ENCODE measurements at places on chromosomes 16 and 17.
A peak's percentile ranks its signal among the peaks of the same experiment; 100 is the strongest.

DNA sequence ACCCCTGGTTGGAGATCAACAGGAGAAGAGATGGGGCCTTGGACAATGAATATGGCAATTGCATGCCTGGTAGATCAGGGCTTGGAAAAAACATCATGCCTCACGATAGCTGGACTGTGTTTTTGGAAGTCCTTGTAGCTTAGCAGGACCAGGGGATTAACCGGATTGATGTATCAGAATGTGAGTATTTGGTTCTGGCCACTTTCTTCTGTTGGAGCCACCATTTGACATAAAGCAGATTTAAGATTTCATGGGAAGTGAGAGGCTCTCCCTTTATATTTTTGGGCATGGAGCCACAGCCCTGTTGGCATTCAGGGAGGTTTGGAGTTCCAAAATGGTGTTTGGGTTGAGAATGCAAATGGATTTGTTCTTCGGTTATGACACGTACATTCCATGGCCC is 424.7 kb upstream of the MAF start:
- DNase-seq: no peak

DNA sequence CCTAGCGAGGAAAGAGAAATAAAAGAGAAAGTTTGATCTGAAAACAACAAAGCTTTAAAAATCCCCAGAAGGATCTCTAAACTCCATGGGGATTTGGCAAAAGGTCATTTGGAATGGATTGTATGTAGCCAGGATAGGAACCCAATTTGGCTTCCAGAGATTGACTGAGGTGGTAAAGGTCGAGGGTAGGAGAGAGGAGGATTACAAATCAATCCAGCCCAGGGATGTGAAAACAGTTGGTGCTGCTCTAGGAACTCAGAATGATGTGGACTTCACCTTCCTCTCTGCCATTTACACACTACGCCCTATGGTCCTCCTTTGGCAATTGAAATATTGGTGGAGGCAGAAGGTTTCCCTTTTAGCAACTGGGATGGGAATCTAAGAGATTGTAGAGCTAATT is 18.8 kb upstream of the SMIM36 start:
- DNase-seq: no peak

- no peak for DNase-seq
Observed at GRCh38 chr17:44113868-44114840, 9.3 kb downstream of the HDAC5 start.

- DNase-seq: no peak
Observed at GRCh38 chr16:89764711-89765201, 43.4 kb downstream of the ZNF276 start.

GRCh38 chr17:54259476-54259875 is 436.7 kb downstream of the KIF2B start:
- DNase-seq: no peak

- no peak for DNase-seq
Observed at GRCh38 chr17:61593426-61593825, 2.4 kb upstream of the NACA2 start.

GRCh38 chr17:4366327-4367063 is at the start of gene UBE2G1:
UBE2G1 (minus strand) TSS chr17:4366675; CDS start chr17:4366316, 359 bp downstream.
- peak; percentile 87 for DNase-seq

DNA sequence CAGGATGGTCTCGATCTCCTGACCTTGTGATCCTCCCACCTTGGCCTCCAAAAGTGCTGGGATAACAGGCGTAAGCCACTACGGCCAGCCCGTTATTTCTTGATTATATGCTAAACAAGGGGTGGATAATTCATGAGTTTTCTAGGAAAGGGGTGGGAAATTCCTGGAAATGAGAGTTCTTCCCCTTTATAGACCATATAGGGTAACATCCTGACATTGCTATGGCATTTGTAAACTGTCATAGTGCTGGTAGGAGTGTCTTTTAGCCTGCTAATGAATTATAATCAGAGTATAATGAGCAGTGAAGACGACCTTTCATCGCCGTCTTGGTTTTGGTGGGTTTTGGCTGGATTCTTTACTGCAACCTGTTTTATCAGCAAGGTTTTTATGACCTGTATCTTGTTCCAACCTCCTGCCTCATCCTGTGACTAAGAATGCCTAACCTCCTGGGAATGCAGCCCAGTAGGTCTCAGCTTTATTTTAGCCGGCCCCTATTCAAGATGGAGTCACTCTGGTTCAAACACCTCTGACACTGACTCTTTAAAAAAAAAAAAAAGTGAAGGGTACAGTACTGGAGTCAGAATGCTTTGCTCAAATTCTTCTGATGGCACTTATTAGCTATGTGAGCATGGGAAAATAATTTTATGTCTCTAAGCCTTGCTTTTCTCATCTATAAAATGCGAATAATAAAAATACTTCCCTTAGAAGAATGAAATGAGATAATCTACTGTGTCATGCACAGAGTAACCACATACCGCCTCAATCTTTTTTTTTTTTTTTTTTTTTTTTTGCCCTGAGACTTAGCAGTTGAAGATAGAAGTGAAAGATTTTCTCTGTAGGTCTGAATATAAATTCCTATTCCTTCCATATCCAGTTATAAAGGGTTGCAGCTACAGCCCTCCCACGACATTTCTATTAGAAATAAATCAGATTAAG is 5.1 kb upstream of the CALCOCO2 start:
- no peak for DNase-seq

- no peak for DNase-seq
Observed at GRCh38 chr17:73785958-73786743, 141.9 kb upstream of the SDK2 start.

- DNase-seq: no peak
Observed at GRCh38 chr16:50762241-50762640, 20.4 kb downstream of the CYLD start.

GRCh38 chr17:41446806-41447205 is 6.0 kb upstream of the KRT38 start:
- DNase-seq: no peak

DNA sequence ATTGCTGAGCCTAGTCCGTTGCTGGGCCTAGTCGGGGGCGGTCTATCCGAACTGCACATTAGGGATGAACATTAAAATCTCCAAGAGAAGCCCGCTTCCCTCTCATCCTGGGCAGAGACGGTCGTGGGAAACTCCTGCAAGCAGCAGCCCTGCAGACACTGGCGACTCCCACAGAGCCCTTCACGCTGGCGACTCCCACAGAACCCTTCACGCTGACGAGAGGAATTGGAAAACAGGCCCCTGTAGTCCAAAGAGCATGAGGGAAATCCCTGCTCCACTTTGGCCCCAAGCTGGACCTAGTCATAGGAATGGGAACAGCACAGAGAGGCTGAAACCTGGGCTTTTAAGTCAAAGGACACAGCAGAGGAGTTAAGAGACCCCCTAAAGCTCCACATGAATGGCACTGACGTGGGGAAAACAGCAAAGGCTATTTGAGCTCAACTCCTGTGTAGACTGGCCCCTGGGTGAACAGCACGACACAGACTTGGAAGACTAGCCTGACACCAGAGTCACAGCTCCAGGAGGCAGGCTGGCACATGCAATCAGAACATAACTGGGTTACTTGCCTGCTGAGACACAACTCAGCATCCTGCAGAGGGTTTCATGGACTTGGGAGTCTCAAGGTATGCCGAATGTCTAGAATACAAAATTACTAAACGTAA is 42.2 kb downstream of the WDR45B start:
- no peak for DNase-seq

GRCh38 chr17:30545024-30545423 is 67.8 kb downstream of the GOSR1 start:
- DNase-seq: no peak

GRCh38 chr16:81142864-81143263 is 46.7 kb upstream of the GCSH start:
- DNase-seq: no peak

GRCh38 chr17:74298778-74299177 is 24.7 kb downstream of the DNAI2 start:
- DNase-seq: no peak

DNA sequence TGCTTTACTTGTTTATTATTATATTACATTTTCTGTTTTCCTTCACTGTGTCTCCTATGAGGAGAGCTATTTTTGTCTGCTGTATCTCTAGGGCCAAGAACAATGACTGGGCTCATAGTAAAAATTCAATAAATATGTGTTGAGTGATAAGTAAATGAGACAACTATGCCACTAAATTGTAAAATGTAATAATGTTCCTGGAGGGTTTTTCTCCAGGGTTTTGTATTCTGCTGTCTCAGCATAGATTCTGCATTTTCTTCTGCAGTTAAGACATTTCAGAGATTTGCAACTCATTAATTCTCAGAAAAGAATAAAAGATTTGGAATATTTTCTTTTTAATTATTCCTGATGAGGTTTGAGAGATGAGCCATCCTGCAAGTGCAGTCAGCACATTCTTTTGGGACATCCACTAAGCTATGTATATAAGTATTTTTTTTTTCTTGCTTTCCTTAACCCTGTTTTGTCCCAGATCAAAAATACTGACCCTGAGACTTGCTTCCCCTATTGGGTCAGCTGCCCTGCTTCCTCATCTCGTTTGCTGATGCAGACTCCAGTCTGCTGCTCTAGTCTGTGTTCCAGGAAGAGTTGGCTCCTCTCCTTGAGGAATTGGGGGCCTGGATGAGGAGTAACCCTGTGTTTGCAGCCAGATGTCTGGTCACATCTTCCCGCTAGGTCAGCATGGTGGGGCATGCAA is 122.9 kb downstream of the ABCA8 start:
- DNase-seq: no peak

DNA sequence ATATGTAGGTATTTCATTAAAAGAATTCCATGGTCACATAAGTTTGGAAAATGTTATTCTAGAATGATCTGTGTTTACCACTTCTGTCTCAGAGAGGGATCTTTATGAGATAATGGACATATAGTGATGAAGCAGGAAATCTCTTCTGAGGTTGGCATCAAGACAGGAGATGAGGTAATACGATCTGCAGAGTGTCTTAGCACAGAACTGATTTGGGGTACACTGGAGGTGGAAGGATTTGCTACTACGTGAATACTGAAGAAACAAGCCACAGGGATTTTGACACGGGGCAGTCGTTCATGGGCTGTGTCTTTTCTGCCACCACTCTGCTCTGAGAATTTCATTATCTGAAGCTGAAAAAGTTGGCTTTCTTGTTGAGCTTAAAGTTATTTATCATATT is 5.5 kb downstream of the CBFB start:
- peak; percentile 26 for DNase-seq

- no peak for DNase-seq
Observed at GRCh38 chr17:47731396-47731795, 1.6 kb upstream of the TBX21 start.

DNA sequence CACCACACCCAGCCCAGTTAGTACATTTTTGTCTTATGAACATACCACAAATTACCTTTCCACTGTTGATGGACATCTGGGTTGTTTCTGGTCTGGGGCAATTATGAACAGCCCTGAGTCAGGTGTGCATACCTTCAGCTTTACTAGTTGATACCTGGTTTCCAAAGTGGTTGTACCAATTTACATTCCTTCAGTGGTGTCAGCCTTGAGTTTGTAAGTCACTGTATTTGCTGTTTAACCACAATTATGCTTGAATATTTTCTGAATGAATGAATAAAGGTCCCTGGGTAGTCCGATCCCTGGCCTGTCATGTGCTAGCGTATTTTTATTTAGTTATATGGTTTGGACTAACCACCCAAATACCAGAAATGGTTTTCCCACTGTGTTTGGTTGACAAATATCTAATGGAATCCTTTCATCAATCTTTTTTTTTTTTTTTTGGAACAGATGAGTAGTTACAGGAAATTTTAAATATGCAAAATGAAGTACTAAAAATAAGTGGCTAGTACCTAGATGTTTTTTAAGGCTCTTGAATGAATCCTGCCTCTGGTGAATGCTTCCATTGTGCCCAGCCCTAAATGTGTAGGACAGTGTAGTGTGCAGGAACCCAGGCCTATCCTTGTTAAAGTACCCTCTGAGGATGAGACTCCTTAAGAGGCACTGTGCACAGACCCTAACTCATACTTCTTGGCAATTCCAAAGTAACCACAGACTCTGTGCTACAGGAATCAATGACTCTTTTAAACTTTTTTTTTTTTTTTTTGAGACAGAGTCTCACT is 3.7 kb downstream of the DUSP14 start:
- peak; percentile 55 for DNase-seq

DNA sequence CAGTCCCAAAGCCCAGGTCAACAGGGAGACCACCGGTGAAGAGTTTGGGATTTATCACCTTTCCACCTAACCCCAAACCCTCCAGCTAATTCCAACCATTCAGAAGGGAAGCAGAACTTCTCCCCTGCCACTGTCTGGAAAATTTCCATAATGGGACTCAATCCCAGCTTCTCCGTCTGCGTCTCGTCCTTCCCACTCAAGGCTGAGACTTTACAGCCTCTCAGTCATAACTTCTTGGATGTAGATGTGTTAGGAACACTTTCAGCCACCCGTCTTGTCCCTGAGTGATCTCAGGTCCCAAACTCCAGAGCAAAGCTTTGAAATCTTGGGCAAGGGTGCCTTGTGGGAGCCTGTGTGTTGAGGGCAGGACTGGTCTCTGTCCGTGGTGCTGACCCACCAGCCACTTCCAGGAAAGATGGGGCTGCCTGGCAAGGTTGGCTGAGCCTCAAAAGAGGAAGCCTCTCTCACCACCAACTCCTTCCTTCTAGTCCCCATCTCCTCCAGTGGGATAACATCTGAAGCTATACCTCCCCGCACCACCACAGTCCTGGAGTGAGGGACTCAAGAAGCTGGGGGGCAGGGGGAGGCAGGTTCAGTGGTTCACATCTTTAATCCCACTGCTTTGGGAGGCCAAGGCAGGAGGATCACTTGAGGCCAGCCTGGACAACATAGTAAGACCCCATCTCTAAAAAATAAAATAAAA is 9.3 kb downstream of the GAS2L2 start:
- no peak for DNase-seq

DNA sequence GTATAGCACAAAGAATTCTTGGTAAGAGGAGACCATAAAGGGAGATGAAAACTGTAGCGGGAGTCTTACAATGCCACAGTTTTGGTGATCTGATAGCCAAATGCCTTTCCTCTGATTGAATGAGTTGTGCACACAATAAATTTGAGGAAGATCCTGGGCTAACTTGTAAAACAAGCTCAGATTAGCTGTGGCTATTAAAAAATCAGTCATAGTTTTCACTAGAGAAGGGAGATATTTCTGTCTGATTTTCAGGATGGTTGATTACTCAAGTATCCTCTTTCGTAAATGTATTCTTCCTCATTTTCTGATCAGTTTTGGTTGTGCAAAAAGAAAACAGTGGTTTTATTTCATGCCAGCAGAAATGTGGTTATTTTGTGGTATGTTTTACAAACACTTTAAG is 9.1 kb upstream of the METTL9 start:
- DNase-seq: no peak

DNA sequence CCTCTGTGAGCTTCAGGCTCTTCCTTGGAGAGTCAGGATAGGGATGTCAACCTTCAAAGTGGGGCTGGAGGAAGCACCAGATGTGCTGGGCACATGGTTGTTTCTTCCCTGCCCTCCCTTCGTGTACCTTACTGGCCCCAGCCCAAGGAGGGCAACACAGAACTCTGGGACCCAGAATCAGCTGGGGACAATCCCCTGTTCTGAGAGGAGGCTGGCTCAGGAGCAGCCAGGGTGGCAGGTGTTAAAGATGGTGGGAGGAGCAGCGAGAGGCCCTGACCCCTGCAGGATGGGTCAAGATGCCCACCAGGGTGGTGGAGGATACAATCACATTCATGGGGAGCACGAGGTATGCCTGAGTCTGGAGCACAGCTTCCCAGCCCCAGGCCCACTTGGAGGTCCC is 300.4 kb downstream of the ABCC12 start:
- no peak for DNase-seq
